ENCODE measurements at places on chromosomes 4 and X.
A peak's percentile ranks its signal among the peaks of the same experiment; 100 is the strongest.

DNA sequence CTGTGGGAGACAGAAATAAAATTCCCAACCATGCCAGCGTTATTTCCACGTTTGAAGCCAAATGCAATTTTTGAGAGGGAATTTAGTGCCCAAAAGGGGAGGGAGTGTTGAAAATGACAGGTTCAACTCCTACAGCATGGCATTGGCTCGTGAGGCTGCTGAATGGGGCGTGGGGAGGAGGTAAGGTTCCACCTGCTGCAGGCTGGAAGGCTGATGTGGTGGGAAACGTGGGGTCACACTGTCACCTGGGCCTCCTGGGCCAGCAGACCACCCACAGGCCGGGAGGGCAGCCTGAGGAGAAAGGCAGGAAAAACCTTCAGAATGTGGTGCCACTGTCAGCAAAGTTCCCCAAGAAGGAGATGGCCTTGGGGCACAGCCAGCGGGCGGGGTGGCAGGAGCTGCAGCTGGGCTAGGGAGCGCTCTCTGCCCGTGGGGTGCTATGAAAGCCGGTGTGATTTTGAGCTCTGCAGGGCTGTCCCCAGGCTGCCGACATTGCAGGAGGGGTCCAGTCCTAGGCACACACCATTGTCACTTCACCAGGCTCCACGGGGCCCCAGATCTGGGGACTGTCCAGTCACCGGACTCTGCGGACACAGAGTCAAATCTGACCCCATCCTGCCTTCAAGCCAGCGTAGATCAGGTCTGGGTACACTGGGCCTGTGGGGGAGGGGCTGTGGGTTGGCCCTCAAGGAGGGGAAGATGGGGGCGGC, 19.6 kb downstream of the MSANTD1 start:
- DNase-seq = no peak

DNA sequence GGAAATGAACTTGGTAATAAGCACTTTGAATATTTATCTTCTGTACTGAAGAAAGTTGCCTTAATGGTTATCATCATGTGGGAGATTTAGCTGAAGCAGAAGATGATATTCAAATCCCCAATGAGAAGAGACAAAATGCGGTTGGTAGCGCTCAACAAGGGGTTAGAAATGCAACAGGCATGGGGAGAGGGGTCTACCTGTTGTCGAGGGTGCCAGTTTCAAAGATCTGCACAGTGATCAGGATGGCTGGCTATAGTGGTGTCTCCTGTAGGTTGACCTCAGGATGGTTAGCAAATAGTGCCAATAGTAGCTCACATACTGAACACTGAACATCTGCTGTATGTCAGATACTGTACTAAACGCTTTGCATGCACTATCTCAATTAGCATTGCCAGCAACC, 7.0 kb upstream of the HS6ST2 start:
- no peak for DNase-seq

DNA sequence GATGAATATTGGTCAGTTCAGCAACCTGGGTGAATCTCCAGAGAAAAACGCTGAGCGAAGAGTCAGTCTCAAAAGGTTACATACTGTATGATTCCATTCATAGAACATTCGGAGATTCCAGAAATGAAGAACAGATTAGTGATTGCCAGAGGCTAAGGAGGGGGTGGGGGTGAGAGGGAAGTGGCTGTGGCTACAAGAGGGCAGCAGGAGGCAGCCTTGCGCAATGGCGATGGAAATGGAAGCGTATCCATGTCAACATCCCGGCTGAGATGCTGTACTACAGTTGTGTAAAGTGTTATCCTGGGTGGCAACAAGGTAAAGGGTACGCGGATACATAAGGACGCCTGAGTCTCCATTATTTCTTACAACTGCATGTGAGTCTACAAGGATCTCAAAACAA, 18.0 kb downstream of the LYAR start:
- DNase-seq = no peak

DNA sequence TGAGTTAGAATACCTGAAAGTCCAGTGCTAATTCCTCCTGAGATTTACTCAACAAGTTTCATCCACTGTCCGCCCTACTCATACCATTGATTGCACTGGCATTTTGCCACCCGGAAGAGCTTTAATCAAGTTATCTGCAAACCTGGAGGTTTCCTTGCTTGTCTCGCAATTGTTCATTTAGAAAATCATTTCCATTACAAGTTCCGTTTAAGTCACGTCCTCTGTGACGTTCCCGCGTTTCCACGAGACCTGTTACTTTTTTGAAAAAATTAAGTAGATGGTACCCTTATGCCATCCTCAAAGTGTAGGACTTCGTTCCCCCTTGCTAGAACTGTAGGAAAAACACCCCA, 761 bp upstream of the FRYL start:
- peak; percentile 47 for DNase-seq

- DNase-seq = no peak
Observed at GRCh38 chr4:80831383-80832361, 198.8 kb upstream of the BMP3 start.

DNA sequence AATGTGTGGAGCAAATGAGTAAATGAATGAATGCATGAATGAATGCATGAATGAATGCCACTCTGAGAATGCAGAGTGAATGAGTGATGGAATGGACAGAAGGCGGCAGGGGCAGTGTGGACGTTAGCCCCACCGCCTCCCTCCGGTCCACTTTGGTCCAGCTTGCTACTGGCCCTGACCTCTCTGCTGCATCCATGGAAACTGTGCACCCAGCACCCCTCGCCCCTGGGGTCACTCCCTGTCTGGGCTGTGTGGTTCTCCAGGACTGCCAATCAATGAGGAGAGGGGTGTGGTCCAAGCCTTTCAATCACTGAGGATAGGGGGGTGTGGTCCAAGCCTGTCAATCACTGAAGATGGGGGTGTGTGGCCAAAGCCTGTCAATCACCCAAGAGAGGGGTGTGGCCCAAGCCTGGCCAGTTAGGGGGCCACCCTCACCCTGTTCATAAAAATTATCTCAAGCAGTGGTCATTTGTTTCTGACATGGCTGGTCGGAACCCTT, 39.2 kb upstream of the ASMTL start:
- DNase-seq = no peak

DNA sequence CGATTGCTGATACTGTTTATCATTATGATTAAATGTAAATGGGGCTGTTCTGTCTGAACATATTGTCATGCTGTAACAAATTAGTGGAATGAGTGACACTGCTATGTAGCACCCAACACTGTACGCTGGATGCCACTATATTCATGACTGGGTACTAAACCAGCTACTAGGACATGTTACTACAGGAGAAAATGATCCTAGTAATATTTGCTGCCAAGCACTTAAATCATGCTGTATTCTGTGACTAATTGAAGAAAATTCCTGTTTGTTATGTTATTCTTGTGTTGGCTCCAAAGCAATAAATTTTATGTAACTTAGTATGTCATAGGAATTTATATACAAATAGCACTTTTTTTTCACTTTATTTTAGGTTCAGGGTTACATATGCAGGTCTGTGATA, 804.2 kb downstream of the CENPC start:
- no peak for DNase-seq

- DNase-seq = no peak
Observed at GRCh38 chr4:66604192-66604591, 933.9 kb upstream of the EPHA5 start.

DNA sequence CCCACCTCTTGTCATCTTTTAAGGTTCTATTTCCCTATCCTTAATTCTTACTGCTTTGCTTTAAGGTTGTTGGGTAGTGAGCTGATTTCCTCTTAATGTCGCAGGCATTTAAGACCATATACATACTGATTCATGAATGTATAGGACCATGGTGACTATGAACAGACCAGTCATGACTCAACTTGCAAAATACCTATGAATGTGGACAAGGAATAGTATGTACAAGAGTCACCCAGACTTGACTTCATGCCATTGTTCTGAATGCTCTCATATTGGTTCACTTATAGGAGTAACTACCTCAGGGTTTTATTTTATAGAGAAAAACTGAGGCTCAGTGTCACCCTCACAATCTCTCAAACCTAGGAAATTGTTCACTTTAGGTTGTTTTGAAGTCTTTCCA, 44.3 kb downstream of the CCNG2 start:
- DNase-seq = no peak

- DNase-seq = no peak
Observed at GRCh38 chr4:90002441-90003062, 107.9 kb downstream of the MMRN1 start.

DNA sequence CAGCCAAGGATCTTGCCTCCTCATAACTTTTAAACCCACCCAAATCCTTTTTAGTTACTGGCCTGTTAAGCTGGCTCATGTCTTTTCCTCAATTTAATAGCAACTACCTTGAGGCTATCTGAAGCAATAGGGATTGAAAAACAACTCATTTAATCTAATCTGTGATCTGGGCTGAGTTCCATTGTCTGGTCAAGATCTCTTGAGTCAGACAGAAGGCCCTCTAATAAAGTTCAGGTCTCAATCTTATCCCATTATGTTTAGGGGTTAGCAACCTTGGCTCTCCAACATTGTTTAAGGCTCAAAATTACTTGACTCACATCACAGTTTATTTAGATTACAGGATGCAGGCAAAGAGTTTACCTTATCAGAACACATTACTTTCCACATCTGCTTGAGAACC, 436.1 kb downstream of the ANKRD50 start:
- no peak for DNase-seq

- DNase-seq = no peak
Observed at GRCh38 chr4:84708406-84709135, 125.6 kb downstream of the CDS1 start.

All from amniotic stem cell (primary cell).